ENCODE measurements at places on chromosomes 7 and 10.

- no peak for DNase-seq
These were observed 48.1 kb downstream of the PDLIM1 start for GRCh38 chr10:95242581-95243317.

- no peak for DNase-seq
These were observed 179.7 kb downstream of the XPNPEP1 start for GRCh38 chr10:109743574-109743973.

DNA sequence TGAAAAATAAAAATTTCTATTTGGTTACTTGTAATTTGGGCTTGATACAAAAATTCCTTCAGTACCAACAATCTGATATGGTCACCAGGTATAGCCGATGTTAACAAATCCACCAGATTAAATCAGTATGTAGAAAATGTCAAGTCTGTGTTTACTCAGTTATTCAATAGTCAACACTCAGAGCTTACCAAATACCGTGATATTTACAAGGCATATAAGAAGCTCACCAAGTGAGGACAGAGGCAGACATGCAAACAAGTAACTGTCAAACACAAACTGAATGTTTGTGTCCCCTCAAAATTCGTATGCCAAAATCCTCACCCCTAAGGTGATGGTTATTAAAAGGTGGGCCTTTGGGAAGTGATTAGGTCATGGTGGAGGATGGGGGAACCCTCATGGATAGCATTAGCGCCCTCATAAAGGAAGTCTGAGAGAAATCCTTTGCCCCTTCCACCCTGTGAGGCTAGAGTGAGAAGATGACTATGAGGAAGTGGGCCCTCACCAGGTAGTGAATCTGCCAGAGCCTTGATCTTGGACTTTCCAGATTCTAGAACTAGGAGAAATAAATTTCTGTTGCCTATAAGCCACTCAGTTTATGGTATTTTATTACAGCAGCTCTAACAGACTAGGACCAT lies 63.1 kb downstream of the TES start:
- DNase-seq = no peak

- no peak for DNase-seq
These were observed 28.1 kb downstream of the CCDC6 start for GRCh38 chr10:59878289-59878688.

DNA sequence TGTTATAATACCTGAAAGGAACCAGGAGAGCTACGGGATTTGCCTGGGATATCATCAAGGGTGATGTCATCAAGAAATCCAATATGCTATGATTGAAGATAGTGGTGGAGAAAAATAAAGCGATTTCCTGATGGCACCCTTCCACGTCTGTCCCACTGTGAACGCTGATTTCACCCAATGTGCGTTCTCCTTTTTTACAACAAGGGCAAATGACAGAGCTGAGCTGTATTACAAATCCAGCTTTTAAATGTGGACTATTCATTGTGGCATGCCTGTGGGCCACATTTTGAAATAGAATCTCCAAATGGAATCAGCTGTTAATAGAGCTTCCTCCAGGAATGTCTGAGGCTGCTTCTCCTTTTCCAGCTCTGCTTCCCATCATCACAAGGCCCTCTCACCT lies 23.3 kb downstream of the SLC13A4 start:
- DNase-seq = no peak

DNA sequence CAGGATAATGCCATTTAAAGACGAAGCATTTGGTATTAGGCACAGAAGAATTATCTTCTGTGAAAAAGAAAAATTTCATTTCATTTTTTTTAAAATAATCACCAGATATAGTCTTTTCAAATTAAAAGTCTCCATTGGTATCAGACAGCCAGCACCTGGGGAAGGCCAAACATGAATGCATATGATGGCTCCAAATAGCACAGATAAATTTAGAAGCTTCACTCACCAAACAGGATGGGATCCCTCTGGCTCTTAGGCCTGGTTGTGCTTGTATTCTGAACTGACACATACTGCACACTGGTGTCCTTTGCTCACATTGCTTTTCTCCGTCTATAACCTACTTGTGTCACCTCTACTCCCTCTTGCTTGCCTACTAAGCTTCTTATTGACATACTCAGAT lies 169.5 kb upstream of the CHRM2 start:
- DNase-seq = no peak

- DNase-seq = peak; percentile 21
These were observed 47.2 kb downstream of the TMEM270 start for GRCh38 chr7:73908123-73908611.

DNA sequence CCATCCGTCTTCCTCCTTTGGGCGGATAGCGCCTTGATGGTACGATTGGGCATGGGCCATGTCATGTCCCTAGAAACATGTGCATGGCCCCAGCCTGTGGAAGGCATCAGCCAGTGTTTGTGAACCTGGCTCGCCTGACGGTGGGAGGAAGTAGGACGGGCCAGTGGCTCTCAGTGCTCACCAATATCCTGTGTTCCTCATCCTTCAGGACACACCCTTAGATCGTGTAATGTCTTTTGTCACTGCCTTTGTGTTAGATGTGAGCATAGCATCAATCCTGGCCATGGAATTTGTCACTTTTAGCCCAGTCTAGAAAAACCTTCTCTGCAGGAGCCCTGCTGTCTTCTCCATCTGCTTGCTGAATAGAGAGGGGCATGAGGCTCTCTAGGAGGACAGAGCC lies 77.6 kb downstream of the PFKFB3 start:
- DNase-seq = no peak

- DNase-seq = no peak
These were observed 145.4 kb upstream of the ADARB2 start for GRCh38 chr10:1882728-1883127.

DNA sequence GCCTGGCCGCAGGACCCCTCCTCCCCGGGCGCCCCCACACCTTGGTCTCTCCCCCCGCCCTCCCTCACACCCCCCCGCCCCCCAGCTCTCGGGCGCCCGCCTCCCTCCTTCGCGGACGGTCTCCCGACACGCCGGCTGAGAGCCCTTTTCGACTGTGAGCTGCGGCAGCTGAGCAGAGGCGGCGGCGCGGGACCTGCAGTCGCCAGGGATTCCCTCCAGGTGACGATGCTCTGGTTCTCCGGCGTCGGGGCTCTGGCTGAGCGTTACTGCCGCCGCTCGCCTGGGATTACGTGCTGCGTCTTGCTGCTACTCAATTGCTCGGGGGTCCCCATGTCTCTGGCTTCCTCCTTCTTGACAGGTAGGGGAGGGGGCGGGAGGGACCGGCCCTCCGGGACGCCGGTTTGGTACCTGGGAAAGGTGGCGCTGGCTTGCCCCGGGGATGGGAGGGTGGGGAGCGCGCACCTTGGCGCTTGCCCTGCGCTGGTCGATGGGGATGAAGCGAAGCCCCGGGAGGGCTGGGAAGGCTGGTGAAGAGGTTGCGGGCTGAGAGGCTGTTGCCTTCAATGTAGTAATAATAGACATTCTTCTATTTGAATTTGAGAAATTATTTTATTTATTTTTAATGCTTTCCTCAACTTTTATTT lies at the start of gene BMPER:
Gene BMPER (plus strand): TSS at position 151 of the 644 bp plus-strand sequence. CDS start 75 bp downstream, at position 226.
- peak; percentile 45 for DNase-seq

DNA sequence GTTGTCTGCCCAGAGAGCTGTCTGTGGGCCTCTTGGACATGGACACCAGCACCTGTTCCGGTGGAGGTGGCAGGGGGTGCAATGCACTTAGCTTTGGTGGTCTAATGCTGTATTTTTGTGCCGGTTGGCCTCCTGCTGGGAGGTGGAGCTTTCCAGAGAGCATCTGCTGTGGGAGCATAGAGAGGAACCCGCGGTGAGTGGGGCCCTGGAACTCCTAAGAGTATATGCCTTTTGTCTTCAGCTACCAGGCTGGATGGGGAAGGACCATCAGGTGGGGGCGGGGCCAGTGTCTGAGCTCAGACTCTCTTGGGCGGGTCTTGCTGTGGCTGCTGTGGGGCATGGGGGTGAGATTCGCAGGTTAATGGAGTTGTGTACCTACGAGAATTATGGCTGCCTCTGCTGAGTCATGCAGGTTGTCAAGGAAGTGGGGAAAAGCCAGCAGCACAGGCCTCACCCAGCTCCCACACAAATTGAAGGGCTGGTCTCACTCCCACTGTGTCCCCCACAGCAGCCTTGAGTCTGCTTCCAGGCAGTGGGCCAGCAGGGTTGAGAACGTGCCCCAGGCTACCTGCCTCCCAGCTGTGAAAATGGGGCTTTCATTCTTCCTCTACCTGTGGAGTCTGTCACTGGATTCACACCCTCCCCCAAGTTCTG lies 29.0 kb downstream of the JAKMIP3 start:
- DNase-seq = no peak

- no peak for DNase-seq
These were observed 249.7 kb downstream of the AHR start for GRCh38 chr7:17548014-17548653.

DNA sequence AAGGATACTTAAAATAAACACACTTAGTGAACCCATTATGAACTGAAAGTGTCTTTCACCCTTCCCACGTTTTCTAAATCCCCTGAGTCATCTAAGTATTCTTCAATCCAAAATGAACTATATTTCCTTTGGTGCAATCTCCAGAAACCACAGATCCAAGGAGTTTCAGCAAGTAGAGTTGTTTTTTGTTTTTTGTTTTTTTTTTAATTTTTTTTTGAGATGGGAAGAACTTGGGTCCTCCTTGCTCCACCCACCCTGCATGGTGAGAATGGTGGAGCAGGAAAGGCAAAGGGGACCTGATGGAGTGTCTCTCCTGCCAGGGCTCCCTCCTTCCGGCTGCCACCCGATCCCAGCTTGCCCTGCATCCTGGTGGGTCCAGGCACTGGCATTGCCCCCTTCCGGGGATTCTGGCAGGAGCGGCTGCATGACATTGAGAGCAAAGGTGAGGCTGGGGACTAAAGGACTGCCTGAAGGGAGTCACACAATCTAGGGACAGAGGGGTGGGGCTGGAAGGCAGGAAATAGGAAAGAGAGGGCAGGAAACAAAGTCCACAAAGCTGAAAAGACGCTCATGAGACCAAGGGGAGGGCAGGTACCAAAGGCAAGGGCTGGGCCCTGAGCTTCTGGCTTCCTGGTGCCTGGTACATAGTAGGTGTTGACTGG lies 12.1 kb downstream of the ATG9B start:
- no peak for DNase-seq

Measured in lower lobe of right lung (tissue), 2 donors.